Stimulated activated CD4-positive, alpha-beta T cell treated with anti-CD3 and anti-CD28 coated beads, Interleukin-4, amount 100 ng/mL, for 1 hour (primary cell): ENCODE measurements at places on chromosomes 12 and 14.
A peak's percentile ranks its signal among the peaks of the same experiment; 100 is the strongest.

GRCh38 chr14:87995500-87996290 is 2.7 kb upstream of the GALC start:
- no peak for DNase-seq

GRCh38 chr12:55642669-55643068 is 6.0 kb downstream of the OR10P1 start:
- peak; percentile 21 for DNase-seq

DNA sequence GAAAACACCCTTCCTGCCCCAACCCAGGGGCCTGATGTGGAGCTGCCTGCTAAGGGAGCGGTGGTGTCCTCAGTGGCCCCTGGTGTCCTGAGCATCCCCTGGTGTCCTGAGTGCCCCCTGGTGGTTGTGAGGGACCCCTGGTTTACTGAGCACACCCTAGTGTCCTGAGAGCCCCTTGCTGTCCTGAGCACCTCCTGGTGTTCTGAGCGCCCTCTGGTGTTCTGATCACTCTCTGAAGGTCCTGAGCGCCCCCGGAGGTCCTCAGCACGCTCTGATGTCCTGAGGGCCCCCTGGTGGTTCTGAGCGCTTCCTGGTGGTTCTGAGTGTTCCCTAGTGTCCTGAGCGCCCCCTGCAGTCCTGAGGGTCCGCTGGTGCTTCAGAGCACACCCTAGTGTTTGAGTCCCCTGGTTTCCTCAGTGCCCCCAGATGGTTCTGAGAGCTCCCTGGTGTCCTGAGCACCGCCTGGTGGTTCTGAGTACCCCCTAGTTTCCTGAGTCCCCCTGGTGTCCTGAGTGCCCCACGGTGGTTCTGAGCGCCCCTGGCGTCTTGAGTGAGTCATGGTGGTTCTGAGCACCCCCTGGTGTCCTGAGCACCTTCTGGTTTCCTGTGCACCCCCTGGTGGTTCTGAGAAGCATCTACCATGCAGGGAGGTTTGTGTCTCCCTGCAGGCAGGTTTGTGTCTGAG is 1004.2 kb downstream of the TMEM121 start:
- DNase-seq: peak; percentile 40

DNA sequence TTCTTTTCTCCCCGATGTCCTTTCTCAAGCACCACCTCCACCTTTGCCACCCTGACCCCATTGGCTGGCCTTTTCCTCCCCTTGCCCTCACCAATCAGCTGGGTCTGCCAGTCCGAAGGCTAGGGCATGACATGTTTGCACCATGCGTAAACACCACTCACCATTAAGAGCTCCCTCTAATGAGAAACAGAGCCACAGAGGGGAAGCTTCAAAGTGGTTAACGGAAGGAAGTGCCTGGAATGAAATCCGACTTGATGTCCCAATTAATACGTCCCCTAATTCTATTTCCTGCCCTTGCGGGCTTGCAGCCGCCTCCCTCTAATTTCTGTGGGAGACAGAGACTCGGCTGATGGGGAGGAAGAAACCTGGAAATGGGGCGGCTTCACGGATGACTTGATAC is 318.5 kb upstream of the TBX3 start:
- DNase-seq: no peak

DNA sequence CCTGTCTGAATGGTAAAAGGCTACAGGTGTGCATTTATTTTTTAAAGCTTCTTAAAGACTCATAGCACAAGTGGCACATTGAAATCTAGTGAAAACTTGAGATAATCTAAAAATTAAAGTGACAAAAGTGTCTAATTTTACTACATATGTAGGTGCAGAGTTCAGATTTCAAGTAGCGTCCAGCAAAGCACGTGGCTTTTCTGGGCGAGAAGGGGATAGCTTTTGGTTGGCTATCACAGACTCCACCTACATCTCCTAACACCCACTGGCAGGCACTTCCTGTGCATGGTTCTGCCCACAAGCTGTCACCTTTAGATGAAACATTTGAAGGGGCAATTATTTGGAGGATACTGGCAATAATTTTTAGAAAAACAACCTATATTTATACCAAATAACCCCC is 1.9 kb upstream of the PITPNM2 start:
- DNase-seq: no peak

DNA sequence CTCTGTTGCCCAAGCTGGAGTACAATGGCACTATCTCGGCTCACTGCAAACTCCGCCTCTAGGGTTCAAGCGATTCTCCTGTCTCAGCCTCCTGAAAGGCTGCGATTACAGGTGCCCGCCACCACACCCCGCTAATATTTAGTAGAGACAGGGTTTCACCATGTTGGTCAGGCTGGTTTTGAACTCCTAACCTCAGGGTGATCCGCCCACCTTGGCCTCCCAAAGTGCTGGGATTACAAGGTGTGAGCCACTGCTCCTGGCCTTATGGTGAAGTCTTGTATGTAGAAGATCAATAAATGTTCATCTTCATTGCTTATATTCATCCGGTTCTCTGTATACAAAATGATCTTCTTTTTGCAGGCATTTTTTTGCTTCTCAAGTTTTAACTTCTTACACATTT is 47.8 kb downstream of the MDM2 start:
- no peak for DNase-seq

DNA sequence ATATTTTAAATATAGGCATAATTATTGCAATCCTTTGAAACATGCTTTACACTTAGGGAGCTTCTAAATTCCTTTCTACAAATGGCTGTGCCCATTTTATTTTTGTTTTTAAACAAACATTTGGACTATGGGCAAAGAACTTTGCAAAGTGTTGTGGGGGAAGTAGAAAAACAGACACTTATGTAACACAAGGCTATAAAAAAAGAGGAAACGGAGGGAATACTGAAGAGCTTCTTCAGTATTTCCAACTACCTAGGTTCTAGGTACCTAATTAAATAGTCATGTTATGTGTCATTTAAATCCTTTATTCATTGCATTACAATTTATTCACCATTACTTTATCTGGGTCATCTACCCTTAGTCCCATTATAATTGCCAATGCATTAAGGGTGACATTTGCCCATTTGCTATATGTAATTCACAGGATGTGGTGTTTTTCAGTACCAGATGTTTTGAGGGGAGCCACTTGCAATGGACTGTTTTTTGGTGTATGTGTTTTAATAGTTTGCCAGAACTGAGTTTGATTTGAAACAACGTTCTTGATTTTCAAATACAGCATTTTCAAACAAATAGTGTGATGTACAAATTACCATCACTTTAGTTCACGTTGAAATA is 1.5 kb upstream of the MSRB3 start:
- DNase-seq: no peak

- DNase-seq: no peak
These were observed 101.6 kb downstream of the SLC25A47 start for GRCh38 chr14:100424504-100425428.

- DNase-seq: no peak
These were observed 54.3 kb upstream of the TMCC3 start for GRCh38 chr12:94704452-94705306.
